ENCODE measurements at places on chromosomes 6 and 20. TPM values are rescaled to one million over a fixed set of nuclear protein-coding genes. Genes with fewer than 3 reads are reported as not detected.

The ESR1 gene
- 5.2 TPM for total RNA-seq

The PRPH2 gene
- total RNA-seq = not detected

GRCh38 chr6:119173249-119174084, 95.0 kb upstream of the FAM184A start:
- no peak for DNase-seq

The SLCO4A1 gene
- 41.9 TPM for total RNA-seq

DNA sequence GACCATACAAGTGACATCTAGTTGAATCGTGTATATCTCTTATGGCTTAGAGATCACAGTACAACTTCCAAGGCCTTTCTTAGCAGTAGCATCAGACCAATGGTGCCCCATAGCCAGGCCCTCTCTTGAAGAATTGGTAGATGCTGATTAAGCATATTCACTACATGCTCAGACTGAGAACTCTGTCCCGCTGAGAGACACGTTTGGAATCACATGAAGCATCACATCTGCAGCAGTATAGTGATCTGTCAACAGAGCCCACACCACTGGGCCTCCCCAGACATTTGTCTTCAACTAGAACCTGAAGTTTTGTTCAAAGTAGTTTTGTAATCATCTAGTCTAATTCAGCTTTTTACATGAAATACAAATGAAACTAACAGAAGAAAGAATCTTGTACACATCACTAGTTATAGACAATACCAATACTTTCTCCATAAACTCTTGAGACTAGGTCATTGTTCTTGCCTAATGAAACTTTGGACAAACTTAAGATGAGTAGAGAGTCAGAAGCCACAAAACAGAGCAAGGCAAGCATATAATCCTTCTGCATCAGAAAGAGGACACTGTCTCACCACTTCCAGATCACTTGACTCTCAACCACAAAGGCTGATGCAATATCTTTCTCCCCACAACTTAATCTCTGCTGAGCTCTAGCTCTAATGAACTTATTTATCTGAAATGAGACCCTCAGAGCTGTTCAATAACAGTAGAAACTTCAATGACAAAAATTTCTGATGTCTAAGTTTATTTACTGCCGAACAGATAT, 182.7 kb downstream of the TBX18 start:
- DNase-seq = no peak

The DPPA5 gene
- not detected for total RNA-seq

The CD40 gene
- 4.0 TPM for total RNA-seq

Measured in naive thymus-derived CD4-positive, alpha-beta T cell (primary cell).